ENCODE measurements at places on chromosomes 5 and 9.

DNA sequence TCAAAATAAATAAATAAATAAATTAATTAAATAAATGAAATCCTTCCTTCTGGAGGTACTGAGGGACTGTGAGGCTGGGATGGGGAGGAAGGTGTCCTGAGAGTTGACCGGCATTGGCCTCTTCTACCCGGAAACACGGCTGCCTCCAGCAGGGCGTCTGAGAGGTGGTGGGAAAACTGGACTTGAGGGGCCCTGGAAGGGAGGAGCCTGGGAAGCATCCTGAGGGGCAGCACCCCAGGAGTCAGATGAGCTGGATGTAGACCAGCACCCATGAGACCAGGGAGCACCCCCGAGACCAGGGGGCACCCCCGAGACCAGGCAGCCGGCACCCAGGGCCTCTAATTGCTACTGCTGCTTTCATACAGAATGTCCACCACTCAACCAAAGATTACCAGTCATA is 8.8 kb upstream of the NSMF start:
- no peak for DNase-seq

GRCh38 chr9:113241161-113241560 is 19.8 kb downstream of the SLC31A1 start:
- DNase-seq = no peak

DNA sequence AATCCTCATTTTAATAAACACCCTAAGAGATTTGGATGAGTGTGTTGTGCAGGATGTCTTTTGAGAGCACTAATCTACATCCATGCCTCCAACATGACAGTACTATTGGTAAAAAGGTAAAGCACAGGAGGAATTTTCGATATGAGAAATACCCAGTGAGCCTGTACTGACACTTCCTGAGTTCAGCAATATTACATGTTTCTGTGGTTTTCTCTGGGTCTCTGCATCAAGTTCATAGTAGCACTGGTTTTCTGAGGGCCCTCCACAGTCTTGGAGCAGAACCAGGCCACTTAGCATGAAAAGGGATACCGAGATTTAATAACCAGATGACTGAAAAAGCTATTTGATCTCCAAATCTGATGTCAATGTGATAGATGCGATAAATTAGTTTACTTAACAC is 524.1 kb downstream of the TMEM38B start:
- DNase-seq = no peak

GRCh38 chr5:58255970-58256369 is 203.9 kb downstream of the PLK2 start:
- no peak for DNase-seq

- no peak for DNase-seq
These were observed 57.5 kb upstream of the FCN1 start for GRCh38 chr9:134975253-134975652.

- DNase-seq = no peak
These were observed 58.3 kb upstream of the ALDH1B1 start for GRCh38 chr9:38334234-38334633.

Measured in NCI-H1417 treated with DMSO at 0.1 percent for 48 hours (cell line).